Activated CD8-positive, alpha-beta memory T cell treated with anti-CD3 and anti-CD28 coated beads for 36 hours (primary cell): ENCODE measurements at places on chromosomes 5 and 9. TPM values are rescaled to one million over a fixed set of nuclear protein-coding genes. Genes with fewer than 3 reads are reported as not detected.

TIMD4 gene
- total RNA-seq = 0.65 TPM

THBS4 gene
- total RNA-seq = 1.7 TPM

HK3 gene
- total RNA-seq = not detected

GPR151 gene
- not detected for total RNA-seq

IFNK gene
- total RNA-seq = not detected
